ENCODE measurements at places on chromosomes 12 and 14.

GRCh38 chr14:102027951-102028350 lies 58.9 kb downstream of the HSP90AA1 start:
- DNase-seq: no peak

DNA sequence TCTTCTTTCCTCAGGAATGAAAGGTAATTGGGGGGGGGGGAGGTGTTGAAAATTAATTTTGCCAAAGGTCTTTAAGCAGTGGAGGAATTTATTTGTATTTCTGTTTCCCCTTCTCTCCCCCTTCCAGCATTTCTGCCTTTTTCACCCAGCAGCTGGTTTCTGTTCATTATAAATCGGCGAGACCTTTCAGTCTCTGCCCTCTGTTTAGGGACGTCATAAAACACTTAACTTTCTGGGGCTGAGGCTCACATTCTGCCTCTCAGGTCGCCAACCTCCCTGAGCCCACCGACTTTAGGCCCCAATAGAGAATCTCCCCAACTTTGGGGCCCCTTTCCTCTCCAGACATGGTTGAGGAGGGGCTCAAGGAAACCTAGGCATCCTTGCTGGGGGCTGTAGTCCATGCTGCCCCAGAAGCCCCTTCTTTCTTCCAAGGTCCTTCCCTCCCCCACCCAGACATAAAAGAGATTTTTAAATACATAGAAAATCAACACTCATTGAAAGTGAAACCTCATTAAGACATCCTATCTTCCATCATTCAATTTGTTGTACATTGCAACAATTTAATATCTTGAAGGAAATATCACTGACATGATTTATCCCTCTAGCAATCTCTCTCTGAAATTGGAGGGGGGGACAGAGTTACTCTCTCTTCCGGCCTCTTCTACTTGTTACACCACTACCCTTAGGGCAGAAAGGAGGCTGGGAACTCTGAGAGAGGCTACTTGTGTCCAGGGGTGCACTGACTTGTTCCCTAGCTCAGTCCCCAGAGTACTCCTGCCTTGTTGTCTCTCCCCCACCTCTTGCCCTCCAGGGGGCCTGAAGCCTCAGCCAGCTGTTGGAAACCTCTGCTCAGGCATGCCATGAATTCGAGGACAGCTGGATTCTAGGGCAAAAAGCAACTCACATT lies 2.5 kb upstream of the HOXC6 start:
- DNase-seq: no peak

- no peak for DNase-seq
These were observed 191.9 kb downstream of the RAD51B start for GRCh38 chr14:68011406-68012028.

DNA sequence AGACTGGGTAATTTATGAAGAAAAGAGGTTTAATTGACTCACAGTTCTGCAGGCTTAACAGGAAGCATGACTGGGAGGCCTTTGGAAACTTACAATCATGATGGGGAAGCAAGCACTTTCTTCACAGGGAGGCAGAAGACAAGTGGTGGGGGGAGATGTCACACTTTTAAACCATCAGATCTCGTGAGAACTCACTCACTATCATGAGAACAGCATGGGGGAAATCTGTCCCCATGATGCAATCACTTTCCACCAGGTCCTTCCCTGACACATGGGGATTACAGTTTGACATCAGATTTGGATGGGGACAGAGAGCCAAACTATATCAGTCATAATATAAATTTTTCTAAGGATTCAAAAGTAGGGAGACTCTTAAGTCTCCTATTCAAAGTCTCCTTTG lies 46.0 kb downstream of the SPIC start:
- DNase-seq: no peak

DNA sequence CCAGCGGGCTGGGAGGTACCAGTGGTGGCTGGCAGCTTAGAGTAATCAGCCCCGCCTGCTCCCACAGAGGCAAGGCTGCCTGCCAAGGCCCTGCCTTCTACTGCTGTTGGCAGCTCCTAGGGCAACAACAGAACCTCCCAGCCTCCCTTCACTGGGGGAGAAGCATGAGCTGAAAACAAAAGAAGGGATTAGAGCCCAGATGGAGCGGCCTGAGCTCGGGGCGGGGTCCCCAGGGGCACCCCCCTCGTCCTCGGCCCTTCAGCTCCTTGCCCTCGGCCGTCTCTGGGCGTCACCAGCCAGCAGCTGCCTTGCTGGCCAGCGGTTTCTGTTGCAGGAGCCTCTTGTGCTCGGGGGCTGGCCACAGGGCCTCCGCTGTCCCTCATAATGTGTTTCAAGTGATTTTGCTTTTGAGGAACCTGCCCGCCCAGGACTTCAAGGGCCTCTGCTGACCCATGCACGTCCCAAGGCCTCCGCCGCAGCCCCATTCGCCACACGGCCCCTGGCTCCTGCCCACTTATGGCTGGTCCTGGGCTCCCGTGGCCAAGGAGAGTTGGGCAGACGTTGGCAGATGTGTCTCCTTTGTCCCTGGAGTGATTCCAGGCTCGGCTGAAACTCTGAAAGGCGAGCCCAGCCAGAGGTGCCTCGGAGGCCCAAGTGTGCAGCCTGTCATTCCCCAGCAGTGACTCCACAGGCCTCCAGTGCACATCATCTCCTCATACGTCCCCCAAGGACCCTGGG lies 49.7 kb downstream of the PSMA6 start:
- no peak for DNase-seq

DNA sequence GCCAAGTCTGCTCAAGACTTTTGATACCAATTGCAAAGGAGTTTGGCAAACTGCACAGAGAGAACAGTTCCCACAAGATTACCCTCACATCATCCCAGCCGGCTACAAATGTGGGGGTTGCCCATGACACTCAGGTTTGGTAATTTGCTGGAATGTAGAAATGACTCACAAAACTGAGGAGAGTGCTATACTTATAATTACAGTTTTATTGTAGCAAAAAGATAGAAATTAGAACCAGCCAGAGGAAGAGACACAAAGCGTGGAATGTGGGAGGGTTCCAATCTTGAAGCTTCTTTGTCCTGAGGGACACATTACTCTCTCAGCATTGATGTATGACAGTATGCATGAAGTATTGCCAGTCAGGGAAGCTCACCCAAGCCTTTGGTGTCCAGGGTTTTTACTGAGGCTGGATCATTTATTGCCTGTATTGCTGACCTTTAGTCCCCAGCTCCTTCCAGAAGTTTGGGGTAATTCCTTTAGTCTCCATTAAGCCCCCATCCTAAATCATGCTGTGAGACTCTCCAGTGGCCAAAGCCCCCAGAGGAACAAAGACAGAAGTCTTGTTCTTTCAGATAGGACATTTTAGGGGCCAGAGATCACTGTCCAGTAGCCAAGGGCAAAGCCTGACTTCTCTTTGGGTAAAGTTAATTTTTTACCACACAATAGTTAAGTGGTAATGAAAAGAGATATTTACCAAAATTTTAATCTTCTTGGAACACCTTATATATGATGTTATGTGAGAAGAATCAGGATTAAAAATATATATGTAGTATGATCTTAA lies 9.9 kb downstream of the TBK1 start:
- DNase-seq: no peak

GRCh38 chr12:21169878-21170472 lies 39.0 kb downstream of the SLCO1B1 start:
- no peak for DNase-seq

- no peak for DNase-seq
These were observed 75.5 kb upstream of the RERGL start for GRCh38 chr12:18165422-18165871.

DNA sequence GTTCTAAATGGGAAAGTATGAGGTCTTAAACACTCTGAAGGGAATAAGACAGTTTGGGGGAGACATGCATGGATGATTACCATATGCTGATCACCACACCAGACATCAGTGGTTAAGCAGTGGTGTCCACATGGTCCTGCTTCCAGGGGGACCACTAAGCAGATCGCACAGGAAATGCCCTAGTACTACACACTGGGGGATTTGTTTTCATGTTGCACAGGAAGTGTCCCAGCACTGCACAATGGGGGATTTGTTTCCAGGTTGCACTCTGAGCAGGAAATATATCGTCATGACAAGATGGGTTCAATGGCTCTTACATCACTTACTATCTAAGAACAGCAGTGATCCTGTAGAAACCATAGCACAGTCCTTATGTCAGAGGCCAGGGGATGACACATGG lies 245.5 kb downstream of the BCL11B start:
- no peak for DNase-seq

DNA sequence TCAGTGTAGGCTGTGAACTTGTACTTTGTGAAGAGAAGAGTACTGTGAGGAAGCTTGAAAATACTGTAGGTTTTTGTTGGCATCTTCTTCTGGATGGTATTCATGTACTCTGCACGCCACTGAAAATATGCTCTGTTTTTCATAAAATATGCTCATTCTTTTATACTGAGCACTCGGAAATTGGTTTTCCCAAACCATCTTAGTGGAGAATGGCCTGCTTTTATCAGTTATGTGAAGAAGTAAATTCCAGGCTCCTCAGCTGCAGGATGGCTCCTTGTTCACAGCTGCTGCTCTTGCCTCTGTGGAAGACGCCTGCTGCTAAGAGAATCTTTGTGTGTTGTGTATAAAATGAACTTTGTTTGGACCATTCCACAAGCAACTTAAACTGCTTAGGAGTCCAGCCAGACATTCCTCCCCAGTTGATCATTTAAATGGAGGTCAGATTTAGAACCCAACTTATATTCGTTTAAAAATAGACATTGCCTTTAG lies 443.5 kb upstream of the RGS6 start:
- DNase-seq: no peak

- no peak for DNase-seq
These were observed 75.5 kb downstream of the FBXL14 start for GRCh38 chr12:1518591-1519516.

DNA sequence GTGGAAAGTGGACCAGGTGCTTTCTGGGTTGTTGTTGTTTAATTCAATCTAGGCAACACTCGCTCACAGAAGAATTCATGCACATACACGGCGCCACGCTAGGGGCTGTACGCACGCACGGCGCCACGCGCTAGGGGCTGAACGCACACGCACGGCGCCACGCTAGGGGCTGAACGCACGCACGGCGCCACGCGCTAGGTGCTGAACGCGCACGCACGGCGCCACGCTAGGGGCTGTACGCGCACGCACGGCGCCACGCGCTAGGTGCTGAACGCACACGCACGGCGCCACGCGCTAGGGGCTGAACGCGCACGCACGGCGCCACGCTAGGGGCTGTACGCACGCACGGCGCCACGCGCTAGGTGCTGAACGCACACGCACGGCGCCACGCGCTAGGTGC lies 54.3 kb downstream of the NINJ2 start:
- no peak for DNase-seq

Data from activated naive CD4-positive, alpha-beta T cell treated with anti-CD3 and anti-CD28 coated beads, Interleukin-2, amount 50 U/mL, for 16 hours (primary cell).